Esophagus muscularis mucosa (tissue), 4 donors: ENCODE measurements at places on chromosomes 2 and 18. TPM values are rescaled to one million over a fixed set of nuclear protein-coding genes. Genes with fewer than 3 reads are reported as not detected.

- DNase-seq = no peak
Measured at GRCh38 chr2:113137827-113138226, 10.4 kb downstream of the IL1RN start.

GRCh38 chr2:29014811-29015421, 33.8 kb downstream of the TOGARAM2 start:
- DNase-seq = no peak

The ACMSD gene
- total RNA-seq = not detected

The CFAP221 gene
- 0.17 TPM for total RNA-seq

- DNase-seq = no peak
Measured at GRCh38 chr2:225740086-225740485, 340.6 kb downstream of the NYAP2 start.

The LRRTM1 gene
- total RNA-seq = 0.83 TPM

The SERPINB4 gene
- total RNA-seq = not detected

- DNase-seq = no peak
Measured at GRCh38 chr2:57343391-57344006, 703.1 kb upstream of the VRK2 start.

- no peak for DNase-seq
Measured at GRCh38 chr2:128514555-128514955, 195.9 kb upstream of the HS6ST1 start.

- DNase-seq = no peak
Measured at GRCh38 chr18:58638441-58638840, 9.6 kb upstream of the ALPK2 start.

The SRD5A2 gene
- total RNA-seq = 0.06 TPM

The RAB6D gene
- total RNA-seq = not detected

DNA sequence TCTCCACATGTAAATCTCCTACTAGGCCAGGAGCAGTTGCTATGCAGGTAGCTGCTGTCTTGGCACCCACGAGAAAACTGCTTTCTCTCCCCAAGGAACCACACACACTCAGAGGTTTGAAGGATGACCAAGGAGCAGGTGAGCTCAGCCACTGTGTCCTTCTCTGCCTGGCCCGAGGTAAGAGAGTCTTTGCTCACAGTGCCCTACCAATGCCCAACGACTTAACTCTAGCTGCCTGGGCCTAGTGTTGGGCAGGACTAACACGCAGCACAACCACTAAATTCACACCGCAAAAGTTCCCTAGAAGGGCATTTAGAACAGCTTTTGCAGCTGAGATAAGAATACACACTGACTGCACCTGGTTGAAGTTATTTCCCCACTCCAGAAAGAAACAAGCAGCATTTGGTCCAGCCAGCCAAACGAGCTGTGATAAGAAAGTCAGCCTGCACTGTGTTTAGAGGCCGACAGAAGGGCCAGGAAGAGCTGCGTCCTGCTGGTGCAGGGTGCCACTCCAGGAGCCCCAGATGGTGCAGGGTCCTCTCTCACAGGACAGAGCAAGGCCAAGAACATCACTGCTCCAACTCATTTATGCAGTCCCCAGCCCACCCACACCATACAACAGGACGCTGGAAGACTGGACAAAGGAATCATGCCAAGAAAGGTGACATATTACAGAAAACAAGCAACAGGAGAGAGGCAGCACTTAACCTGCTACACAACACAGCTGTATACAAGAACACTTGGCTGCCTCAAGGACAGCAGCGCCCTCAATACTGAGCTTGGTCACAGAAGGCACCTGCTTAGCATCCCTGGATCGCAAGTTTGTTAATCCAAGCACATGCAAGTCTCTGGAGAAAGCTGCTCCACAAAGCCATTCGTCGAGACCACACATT, 12.5 kb downstream of the HDLBP start:
- DNase-seq = no peak

The FSHR gene
- total RNA-seq = not detected

The PPM1G gene
- total RNA-seq = 71.8 TPM

DNA sequence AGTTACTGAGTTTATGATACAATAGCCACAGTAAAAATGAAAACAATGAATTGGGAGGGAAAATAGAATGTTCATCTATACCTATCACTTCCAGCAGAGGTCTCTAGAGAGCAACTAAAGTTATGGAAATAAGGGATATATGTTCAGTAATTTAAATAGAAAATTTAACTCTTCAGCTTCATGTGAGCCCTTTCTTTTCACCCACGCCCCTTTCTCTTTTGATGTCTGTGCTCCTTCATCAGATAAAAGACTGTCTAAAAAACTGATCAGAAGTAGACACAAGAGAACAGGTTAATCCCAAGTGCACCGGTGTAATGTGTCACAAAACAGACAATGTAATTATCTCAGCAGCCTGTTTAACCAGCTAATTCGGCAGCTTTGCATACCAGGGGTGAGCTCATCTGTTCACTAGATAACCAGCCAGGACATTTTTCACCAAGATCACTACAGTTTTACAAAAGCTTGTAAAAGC, 238.5 kb upstream of the ERBB4 start:
- no peak for DNase-seq

The RAB27B gene
- 2.5 TPM for total RNA-seq

GRCh38 chr2:146666340-146666739, 1178.5 kb upstream of the ACVR2A start:
- DNase-seq = no peak

DNA sequence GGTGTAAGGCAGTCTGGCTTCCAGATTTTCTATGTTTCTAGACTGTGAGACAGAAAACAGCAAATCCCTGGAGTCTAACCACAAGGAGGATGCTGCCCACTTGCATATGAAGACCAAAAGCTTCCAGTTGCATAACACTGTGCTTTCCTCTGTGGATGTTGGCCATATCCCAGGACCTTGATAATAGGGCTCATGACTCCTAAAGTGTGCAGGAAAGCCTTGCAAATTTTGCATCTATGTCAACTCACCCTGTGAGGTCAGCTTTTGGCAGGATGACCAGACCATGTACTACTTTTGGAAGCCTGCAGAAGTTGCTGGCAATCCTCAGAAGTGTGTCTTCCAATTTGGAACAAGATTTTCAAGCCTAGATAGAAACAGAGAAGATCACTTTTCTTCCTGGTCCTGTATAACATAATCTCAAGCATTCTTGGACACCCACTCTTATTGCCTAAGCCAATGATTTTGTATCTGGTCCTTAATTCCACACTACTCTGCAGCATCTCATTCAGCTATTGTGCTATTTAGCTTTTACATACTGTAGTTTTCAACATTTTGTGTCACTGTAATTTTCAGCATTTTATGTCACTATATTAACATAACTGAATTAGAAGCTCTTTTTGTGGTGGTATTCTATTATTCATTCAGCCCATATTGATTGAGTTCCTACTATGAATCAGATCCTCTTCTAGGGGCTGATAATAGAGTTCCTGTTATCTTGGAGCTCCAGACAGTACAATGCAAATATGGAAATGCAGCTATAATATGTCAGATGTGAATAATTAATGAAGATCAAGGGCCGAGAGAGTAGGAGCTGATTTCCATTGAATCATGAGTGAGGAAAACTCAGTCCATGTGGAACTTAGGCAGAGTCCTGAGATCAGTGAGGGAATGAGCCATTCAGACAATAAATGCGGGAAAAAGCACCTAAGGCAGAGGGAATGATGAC, 85.3 kb upstream of the RAB27B start:
- no peak for DNase-seq

- no peak for DNase-seq
Measured at GRCh38 chr2:44100351-44100750, 68.3 kb upstream of the PPM1B start.

DNA sequence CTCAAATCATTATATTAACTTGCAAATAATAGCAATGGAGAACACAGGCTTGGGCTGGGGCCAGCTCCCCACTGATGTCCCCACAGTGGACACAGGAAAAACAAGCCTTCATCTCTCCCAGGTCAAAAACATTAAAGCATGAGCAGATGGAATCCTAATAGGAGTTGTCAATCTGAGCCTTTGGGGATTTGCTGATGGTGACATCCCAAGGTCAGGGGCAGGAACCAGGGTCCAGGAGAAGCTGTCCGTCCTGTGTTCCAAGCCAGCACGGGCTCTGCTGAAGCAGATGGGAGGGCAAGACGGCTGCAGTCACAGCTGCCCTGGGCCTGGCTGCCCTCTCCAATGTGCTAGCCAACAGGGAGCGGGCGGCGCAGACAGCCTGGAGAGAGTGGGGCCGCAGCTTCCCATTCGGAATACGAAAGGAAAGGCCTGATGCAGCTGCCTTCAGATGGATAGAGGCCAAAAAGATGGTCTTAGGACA, 135.5 kb downstream of the NDUFA10 start:
- DNase-seq = no peak

The ALPI gene
- total RNA-seq = 0.17 TPM

DNA sequence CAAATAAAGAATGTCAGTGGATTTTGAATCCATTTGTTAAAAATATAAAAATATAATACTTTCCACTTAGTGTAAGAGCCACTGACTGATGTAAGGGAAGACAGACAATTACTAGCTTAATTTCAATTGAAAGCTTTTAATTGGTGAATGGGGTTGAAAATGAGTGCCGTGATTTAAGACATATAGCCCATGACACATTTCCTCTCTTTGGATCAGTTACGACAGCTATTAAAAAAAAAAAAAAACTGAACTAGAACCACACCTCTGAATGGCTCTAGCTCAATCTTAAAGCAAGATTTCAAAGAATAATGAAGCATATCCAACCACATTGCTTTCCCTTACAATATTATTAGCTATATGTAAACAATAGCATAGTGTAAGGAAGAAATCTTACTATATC, 44.0 kb downstream of the CIB4 start:
- no peak for DNase-seq

DNA sequence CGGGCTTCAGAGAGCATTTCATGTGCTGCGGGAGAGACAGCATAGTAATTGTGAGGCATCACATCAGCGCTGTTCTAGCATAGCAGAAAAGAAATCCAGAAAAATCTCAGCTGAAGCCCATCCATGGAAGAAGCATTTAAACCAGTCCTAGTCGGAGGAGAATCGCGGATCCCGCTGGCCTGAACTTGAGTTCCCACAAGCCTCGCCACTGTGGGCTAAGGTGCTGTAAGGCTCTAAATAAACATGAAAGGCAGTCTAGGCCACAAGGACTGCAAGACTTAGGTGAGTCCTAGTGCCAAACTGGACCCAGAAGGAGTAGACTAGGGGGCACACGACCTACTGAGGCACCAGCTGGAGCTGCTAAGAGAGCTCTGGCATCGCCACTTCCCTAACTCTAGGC, 1225.3 kb upstream of the CHAC2 start:
- no peak for DNase-seq

DNA sequence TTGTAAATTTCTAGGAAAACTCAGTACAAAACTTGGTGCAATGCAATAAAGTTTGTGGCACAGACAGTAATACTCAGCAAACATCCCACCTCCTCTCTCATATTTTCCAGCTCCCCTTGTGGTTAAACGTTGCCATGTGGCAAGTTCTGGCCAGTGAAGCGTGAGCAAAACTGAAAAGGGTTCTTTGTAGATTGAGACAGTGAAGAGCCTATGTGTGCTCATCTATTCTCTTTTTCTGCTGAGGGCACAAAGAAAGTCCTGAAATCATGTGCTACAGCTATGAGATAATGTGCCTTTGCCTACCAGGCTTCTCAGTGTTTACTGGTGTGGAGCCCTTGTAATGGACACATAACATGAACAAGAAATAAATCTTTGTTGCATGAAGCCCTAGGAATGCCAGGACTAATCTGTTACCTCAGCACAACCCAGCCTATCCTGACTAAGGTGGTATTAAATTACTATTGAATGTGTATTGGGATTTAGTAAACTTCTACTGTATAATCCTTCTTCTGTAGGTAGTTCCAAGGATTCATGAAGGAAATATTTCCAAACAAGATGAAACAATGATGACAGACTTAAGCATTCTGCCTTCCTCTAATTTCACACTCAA, 13.0 kb upstream of the TYMS start:
- no peak for DNase-seq

- DNase-seq = no peak
Measured at GRCh38 chr2:240604291-240604938, 17.9 kb downstream of the CAPN10 start.

The ANKRD30B gene
- not detected for total RNA-seq

The CPLX4 gene
- not detected for total RNA-seq

GRCh38 chr2:191869178-191869577, 22.3 kb upstream of the CAVIN2 start:
- DNase-seq = no peak

- no peak for DNase-seq
Measured at GRCh38 chr2:112273349-112273748, 2.0 kb upstream of the ZC3H6 start.

GRCh38 chr2:162114271-162114670, 37.8 kb downstream of the GCG start:
- DNase-seq = no peak

The PPP1R1C gene
- not detected for total RNA-seq

GRCh38 chr2:4895371-4895770, 796.8 kb upstream of the SOX11 start:
- no peak for DNase-seq

- no peak for DNase-seq
Measured at GRCh38 chr2:236865052-236865451, 220.6 kb upstream of the COPS8 start.

The UXS1 gene
- 42.4 TPM for total RNA-seq

DNA sequence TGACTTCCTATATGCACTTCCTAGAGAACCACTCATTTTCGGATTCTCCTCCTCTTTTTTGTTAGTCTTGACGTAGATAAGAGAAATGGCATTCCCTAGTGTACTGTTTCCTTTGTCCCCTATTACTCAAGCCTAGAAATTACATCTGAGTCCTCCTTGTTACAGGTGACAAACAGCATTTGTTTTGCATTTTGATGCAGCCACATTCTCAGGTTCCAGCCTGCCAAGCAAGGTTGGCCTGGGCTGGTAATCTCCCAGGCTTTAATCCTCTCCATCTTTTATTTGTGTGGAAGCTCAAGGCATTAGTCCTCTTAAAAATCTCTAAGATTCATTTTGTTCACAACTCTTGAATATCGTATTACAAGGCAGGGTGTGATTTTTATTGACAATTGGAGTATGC, 318.0 kb upstream of the NRP2 start:
- no peak for DNase-seq

GRCh38 chr18:710418-711300, 1.8 kb downstream of the ENOSF1 start:
- no peak for DNase-seq
